Astrocyte of the cerebellum (primary cell): ENCODE measurements at places on chromosomes 5 and 9.

- DNase-seq: no peak
Measured at GRCh38 chr5:8288334-8288733, 419.4 kb downstream of the MTRR start.

DNA sequence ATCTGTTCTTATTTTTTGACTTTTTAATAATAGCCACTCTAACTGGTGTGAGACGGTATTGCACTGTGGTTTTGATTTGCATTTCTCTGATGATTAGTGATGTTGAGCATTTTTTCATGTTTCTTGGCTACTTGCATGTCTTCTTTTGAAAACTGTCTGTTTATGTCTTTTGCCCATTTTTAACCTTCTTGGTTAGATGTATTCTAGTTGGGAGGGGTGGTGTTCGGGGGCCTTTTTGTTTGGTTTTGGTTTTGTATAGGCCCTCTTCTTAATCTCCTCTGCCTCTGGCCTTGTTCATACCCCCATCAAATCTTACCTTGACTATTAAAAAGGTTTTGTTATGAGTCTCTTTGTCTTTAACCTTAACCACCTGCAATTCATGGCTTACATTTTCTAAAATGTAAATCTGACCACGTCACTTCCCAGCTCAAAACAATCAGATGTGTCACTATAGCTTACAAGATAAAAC, 107.8 kb upstream of the NR4A3 start:
- no peak for DNase-seq

GRCh38 chr5:138606378-138607064, 31.3 kb upstream of the HSPA9 start:
- DNase-seq: no peak

GRCh38 chr9:134682651-134683364, 41.2 kb downstream of the COL5A1 start:
- no peak for DNase-seq

DNA sequence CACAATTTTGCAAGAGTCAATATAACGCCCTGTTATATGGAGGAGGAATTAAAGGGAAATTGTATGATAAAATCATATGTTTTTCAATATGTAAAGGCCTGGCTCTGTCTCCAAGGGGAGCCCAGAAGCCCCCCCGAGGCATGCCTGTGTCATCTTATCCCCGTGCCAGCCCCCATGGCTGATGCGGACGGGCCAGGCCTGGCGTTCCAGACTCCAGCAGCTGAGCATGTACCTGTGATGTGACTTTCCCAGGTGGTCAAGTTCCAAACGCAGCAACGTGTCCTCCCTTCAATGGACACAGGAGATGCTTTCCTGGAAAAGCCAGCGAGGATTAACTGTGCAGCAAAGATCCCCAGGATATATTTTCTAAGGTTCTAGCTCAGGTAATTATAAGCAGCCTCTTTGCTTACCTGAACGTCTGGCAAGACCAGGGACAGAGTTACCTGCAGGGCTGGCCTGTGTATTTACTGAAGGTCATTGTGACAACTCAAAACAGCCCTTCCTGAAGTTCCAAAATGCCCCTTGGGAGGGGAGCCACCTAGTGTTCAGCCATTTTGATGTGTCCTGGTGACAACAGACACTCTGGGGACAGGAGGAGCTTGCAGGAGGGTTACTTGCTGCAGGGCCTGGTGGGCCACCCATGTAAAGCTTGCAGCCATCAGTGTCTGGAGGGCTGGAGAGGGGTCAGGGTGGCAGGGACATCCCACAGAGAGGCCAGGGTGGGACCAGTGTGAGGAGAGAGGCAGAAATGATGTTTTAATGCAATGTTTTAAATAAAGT, 53.3 kb upstream of the RNU6ATAC start:
- DNase-seq: no peak

GRCh38 chr5:136308212-136308795, 57.0 kb downstream of the TRPC7 start:
- DNase-seq: no peak

- no peak for DNase-seq
Measured at GRCh38 chr5:170471551-170472178, 32.2 kb upstream of the KCNIP1 start.

- no peak for DNase-seq
Measured at GRCh38 chr9:37936965-37937364, 33.0 kb upstream of the SLC25A51 start.

DNA sequence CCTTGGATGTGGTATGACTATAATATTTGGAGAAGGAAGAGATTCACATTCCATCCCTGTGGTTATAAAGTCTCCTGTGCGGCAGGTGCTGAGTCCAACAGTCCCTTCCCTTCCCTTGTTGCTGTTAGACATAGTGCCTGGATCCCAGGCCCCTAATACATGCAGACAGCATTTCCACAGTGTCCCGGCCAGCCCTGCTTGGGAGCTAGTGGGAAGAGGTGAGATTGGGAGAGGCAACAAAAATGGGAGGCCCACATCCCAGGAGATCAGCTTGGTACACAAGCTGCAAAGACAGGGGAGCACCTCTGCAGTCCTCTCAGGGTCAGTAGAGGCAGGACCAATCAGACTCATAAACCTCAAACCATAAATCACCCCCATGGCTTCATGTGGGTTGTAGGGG, 3.3 kb upstream of the NEURL1B start:
- DNase-seq: no peak

DNA sequence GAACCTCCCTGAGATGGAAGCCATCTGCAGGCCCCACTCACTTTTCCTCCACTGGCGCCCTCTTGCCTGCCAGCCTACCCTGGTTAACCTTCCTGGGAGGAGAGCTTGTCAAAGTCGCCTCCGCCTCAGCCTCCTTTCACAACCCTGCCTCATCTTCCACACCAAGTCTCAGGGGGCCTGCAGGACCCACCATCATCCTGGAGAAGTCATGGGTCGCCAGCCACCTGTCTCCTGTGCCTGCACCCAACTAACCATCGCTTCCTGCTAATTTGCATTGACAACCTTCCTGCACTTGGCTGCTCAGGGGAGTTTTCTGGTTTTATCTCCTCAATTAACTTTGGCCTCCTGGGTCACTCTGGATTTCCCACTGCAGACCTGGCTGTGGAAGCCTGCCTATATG, 52.8 kb upstream of the GRHPR start:
- no peak for DNase-seq

GRCh38 chr9:36431078-36431477, 31.0 kb upstream of the RNF38 start:
- no peak for DNase-seq

DNA sequence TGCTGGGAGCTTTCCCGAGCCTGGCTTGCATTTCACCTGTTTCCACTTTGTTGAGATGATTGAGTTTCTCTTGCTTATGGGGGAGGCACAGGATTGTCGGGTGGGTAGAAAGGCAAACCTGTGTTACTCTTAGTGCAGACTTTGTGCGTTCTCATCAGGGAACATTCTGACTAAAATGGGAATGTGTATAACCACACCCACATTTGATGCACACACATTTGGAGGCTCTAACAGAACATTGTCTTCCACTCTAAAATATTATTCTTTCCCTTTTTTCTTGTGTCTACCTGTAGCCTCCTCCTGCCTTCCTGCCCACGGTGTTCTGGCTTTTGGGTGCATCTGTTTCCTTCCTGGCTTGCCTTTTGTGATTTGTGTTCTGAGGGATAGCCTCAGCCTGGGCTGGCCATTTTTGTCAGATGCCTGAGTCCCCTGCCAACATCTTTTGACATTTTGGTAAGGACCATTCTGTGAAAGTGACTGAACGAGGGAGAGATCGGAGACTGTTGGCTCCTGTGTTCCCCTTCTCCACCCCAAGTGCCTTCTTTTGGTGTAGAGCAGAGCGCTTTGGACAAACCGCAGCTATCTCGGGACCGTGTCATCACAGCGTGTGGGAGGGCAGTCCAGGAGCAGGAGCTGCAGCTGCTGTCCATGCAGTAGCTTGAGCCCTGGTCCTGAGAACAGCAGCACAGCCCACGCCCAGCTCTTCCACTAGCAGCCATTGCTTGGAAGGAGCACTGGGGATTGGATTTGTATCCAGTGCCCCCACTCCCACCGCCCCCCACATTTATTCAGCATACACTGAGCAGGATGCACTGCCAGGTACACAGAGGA, 101.4 kb downstream of the ARHGAP26 start:
- DNase-seq: no peak

- no peak for DNase-seq
Measured at GRCh38 chr5:108634617-108635288, 112.9 kb upstream of the FER start.

GRCh38 chr5:39750661-39751060, 325.9 kb upstream of the DAB2 start:
- no peak for DNase-seq

DNA sequence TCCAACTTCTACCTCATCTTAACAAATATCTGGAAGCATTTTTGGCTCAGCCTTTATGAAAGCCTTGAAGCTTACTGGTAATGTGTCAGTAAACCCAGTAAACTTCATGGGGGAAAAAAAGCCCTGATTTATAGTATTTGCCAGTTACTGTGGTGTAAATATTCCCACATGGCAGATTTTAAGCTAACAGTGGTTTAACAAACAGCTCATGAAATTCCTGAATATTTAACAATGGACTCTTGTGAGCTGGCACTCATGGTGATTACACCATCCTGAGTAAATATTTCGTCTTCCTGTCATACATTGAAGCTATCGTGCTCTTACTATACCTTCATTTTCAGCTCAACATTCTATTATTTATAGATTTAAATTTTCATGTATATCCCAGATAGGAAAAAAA, 57.0 kb upstream of the ACOT12 start:
- no peak for DNase-seq

GRCh38 chr5:120599576-120599975, 135.5 kb downstream of the PRR16 start:
- DNase-seq: peak; percentile 71

- no peak for DNase-seq
Measured at GRCh38 chr5:8019719-8020218, 150.8 kb downstream of the MTRR start.

- no peak for DNase-seq
Measured at GRCh38 chr9:84154320-84154719, 173.7 kb downstream of the RMI1 start.

GRCh38 chr9:75545287-75545686, 345.2 kb upstream of the PCSK5 start:
- no peak for DNase-seq

DNA sequence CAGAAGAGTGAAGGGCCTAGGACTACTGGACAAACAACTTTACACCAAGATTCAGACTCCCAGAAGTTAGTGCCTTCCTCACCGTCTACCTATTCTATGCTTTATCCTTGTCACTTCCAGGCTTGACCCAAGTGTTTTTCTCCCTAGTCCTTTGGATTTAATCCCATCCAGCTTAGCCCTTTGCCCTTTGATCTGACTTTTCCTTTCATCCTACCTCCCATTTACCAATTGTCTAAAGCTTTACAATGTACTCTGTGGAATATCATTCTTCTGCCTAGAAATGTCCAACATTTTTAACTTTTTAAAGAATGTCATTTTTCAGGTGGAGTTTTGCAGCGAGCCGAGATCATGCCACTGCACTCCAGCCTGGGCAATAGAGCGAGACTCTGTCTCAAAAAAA, 292.1 kb downstream of the EPB41L4A start:
- DNase-seq: no peak

DNA sequence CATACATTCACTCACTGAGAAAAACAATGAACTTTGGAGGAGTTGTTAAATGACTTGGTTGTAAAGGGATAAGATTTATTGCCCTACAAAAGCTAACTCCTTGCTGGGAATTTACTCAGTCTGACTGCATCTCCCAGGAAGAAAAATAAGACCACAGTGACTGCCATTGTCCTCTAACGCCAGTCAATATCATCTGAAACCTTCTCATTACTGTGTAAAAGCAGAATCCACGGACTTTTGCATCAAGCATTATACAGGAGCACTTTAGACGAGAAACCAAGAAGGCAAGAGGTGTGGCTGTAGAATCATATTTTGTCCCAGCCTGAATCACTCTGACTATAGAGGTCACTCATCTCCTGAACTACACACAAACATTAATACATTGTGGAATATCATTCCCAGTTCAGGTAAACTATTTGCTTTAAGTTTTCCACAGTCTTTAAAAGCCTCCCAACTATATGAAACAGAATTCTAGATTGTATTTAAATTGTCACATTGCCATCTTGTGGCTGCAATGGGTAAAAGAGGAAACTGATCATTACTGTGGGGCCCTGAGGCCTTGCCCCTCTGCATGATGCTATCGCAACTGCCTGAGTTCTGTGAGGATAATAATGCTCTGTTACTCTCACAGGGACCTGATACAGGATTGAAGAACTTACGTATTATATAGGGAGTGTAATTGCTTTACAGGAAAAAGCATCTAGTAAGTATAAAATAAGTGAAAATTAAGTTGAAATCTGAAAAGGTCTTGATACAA, 142.9 kb downstream of the SLCO4C1 start:
- DNase-seq: peak; percentile 0

- no peak for DNase-seq
Measured at GRCh38 chr5:6723122-6723815, 10.0 kb downstream of the TENT4A start.

DNA sequence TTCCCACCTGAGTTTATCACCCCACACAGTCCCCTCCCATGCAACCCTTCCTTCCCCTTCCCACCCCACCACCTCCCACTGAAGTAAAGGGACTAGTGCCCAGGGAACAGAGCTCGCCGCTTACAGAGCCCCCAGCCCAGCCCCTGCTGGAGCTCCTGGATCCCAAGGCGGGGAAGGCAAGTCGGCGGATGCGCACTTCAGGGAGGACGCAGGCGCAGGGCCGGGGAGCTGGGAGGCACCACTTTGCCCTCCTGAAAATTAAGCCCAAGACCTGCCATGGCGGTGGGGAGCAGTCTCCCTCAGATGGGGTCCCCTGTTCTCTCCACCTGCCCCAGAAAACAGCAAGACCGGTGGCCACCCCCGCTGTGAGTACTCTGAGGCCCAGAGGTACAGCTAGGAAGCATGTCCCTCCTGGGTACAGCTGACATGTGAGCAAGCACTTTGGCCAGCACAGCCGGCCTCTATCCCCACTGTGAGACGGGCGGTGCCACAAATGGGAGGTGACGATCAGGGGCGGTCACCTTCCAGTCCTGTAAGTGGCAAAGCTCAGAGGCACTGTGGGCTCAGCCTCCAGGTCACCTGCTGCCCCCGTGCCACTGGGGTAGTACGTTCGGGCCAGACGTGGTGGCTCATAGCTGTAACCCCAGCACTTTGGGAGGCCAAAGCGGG, 45.9 kb downstream of the COL23A1 start:
- no peak for DNase-seq

DNA sequence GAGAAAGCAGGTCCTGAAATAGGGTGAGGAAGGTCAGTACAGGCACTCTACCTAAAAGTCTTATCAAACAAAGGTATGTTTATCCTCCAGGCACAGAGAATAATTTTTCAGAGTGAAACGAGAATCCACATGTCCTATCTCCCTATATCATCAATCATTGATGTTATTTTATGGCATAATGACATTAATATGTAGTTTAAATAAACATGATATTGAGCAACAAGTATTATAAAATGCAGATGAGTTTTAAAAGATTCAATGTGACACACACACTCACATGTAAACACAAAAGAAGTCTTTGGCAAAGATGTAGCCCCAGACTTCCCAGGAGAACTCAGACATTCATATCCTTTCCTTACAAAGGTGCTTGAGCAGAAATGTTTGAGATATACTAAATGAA, 389.1 kb downstream of the ADGRV1 start:
- no peak for DNase-seq

- DNase-seq: no peak
Measured at GRCh38 chr5:132500244-132500930, 9.8 kb upstream of the IRF1 start.

GRCh38 chr9:20207176-20207575, 415.1 kb downstream of the MLLT3 start:
- DNase-seq: no peak
